ENCODE measurements at places on chromosomes 5 and 9.

DNA sequence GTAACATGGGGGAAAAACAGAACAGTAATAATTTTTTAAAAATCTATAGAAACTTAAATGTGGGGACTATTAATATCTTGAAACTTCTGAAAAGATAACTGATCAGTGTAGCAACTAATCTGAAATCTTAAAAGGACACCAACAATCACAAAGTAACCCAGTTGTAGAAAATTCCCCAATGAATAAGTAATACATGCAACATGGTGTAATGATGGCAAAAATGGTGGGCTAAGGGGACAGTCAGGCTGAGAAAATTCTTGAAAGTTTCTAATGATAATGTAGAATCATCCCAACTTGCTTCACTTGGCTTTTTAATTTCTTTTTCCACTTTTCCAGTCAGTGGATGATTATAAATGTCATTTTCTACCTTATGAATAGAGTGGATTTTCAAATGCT lies 5.4 kb downstream of the NFIL3 start:
- no peak for DNase-seq

DNA sequence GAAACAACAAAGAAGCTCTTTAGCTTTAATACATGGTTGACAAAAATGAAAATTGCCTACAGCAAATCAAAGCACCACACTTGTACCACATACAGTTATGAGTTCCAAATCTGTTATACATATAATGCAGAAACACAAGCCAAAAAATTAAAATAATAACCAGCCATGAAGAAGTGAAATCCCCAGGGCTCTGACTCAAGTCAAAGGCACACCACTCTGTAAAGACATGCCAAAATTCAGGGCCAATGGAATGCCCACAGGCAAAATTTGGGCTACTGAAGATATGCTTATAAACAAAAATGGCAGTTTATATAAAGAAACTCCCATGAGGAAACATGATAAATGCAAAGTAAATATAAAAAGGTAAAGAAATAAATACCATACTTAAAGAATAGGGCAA lies 29.0 kb downstream of the THBS4 start:
- DNase-seq: no peak

DNA sequence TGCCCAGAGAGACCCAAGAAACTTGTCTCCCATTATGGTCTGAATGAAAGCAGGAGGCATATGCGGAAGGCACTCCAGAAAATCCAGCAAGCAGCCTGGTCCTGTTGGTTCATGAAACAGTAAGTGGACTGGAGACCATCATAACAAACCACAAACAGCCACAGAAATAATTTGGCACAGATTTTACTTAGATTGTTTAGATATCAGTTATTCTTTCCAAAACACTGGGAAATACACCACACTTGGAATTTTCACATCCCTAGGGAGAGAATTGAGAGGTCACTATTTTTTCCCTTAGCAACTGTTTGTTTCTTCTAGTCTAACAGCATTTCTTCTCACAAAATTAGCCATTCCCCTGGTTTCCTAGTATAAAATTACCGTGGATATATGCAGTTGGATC lies 300.8 kb downstream of the OSTF1 start:
- no peak for DNase-seq

DNA sequence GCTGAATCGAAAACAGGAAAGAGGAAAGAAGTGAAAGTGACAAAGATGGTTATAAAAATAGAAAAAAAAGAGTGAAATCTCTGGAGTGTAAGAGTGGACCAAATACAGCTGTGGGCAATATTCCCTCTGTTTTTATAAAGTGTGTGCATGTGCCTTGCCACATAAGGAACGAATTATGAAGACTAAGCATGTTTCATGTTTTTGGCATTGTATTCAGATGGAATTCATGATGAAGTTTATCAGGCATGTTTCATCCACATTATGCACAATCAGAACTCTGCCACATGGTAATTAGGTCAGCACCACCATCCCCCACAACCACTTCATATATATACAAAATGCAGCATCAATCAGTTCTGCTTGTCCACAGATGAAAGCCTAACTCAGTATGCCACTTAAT lies 348.0 kb downstream of the ZNF608 start:
- peak; percentile 61 for DNase-seq

DNA sequence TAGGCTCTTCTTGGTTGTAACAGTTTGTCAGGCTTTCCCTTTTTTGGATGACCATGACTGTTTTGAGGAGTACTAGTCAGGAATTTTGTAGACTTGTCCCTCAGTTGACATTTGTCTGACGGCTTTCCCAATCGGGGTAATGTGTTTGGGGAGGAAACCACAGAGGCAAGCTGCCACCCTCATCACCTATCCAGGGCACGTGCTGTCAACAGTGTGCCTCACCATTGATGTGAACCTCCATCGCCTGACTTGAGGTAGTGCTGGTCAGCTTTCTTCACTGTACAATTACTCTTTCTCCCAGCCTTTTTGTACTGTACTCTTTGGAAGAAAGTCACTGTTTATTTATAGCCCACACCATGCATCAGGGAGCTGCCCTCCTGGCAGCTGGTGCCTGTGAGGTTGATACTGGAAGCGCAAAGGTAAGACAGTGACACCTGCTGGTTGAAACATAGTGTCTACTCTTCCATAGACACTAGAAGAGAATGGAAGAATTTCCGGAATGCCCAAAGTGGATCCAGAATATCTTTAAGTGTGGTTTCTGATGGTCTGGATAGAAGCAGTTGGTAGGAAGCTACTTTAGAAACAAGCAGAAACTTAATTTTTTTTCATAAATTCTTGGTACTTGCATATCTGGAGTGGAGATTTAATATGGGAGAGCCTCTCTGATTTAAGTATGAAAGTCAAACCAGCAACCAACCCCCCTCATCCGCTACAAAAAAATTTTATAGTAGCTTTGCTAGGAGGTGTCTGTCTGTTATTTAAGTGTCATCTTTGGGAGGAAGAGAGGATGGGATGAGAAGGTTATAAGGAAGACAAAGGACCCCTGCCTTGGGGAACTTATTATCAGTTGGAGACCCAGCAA lies 69.3 kb downstream of the SNX30 start:
- peak; percentile 81 for DNase-seq

DNA sequence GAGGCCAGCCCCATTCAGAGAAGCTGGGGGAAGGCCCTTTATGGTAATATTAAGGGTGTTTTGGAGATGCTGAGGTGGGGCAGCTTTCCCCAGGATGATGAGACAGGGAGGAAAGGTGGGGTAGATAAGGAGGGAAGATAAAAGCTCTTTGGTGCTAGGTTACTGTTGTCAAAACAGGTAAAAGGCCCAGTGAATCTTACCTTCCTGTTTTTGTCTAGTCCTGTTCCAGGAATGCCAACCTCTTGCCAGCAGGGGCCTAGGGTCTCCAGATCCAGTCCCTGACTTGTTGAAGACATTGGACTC lies 797 bp upstream of the CCL27 start:
- no peak for DNase-seq

DNA sequence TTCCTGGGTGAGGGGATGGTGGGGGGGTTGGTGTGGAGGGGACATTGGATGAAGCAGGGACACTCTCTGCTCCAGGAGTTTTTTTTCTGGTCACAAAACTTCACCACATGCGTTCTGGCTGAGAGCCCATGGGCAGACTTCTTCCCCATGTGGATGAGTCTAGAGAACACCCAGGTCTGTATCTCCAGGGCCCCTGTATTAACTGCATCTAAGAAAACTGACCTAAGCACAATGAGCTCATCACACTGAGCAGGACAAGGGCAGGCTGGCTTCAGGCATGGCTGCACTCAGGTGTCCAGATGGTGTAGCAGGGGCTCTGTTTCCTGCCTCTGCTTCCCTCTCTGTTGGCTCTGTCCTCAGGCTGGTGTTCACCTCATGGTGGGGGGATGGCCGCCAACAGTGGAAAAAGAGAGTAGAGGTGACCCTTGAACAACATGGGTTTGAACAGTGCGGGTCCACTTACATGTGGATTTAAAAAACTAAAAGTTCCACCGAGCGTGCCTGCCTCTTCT lies 85.3 kb upstream of the STC2 start:
- no peak for DNase-seq

- no peak for DNase-seq
These were observed 145.3 kb upstream of the ZNF462 start for GRCh38 chr9:106717686-106718085.

- no peak for DNase-seq
These were observed 220.9 kb downstream of the ACTL7B start for GRCh38 chr9:108634672-108635462.

DNA sequence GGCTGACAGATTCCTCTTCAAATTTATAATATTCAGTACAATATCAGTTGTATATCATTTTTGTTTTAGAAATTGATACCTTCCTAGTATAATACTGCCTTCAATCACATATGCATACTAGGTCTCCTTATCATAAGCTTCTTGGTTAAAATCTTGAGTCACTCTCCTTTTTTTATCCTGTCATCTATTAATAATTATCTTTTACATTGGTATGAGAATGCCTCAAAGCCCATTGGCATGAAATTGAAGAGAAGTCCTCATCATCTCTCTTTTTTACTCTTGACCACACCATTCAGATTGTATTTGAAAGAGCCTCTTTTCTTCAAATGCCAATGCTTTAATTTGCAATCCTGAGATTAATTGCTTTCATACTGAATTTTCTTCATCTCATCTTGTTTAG lies 810.3 kb downstream of the BRINP1 start:
- DNase-seq: no peak

DNA sequence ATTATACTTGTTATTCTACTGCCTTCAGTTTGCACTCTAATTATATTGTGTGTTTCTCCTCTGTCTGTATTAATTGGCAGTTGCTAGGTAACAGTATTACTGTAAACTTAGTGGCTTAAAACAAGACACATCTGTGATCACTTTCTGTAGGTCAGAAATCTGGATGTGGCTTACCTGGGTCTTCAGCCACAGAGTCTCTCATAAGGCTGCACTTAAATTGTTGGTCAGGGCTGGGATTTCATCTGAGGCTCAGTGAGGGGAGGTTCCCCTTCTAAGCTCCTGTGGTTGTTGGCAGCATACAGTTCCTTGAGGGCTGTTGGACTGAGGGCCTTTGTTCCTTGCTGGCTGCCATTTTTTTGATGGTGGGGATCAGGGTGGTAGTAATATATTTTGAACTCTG lies 68.8 kb downstream of the SLC44A1 start:
- DNase-seq: no peak

GRCh38 chr5:2020730-2021129 lies 138.0 kb upstream of the IRX4 start:
- DNase-seq: no peak

- DNase-seq: no peak
These were observed 68.3 kb downstream of the KCNIP1 start for GRCh38 chr5:170571875-170572852.

GRCh38 chr9:89095761-89096528 lies 82.7 kb downstream of the SHC3 start:
- peak; percentile 33 for DNase-seq

DNA sequence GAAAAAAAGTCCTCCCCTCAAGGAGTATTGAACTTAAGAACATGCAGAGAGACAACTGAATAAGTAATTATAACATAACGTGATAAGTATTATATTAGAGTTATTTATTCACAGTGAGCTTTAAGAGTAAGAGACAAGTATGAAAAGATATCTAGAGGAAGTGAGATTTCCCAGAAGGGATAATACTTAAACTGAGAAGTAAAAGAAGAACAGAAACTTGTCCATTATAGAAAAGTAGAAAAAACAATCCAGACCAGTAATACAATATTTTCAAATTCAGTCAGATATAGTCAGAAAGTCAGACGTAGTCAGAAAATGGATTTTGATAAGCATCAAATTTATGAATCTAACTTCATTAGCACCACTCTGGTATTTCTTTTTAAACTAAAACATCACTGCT lies 613.0 kb upstream of the CCNG1 start:
- DNase-seq: no peak

GRCh38 chr9:85942913-85943709 lies 2.2 kb downstream of the NAA35 start:
- no peak for DNase-seq

- no peak for DNase-seq
These were observed 79.7 kb upstream of the C5orf63 start for GRCh38 chr5:127153031-127153430.

GRCh38 chr5:39495227-39495626 lies 70.4 kb upstream of the DAB2 start:
- no peak for DNase-seq

DNA sequence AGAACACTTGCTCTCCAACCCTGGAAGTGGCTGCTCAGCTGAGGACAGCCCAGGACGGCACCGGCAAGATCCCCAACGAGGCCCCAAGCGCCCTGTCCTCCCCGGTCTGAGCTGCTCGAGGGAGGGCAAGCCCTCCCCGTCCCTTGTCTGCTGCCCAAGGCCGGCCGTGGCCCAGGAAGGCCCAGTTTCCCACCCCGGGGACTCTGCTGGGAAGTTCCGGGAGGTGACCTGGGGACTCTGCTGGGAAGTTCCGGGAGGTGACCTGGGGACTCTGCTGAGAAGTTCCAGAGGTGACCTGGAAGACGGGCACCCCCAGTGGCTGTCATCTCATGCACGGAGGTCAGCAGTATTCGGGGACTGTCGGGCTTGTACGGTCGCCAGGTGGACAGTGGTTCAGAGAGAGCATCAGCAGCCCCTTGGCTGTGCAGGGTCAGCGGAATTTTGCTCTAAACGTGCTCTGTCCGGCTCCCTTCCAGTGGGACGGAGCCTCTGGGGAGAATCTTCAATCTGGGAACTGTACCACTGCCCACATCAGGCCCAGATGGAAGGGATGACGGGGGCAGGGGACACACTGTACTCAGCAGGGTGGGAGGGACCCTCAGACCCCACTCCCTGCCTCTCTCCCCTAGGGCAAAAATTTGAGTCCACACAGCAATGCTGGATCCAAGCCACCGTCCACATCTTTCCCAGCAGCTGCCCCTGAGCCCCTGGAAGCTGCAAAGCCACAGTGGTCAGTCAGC lies 7.2 kb downstream of the NACC2 start:
- DNase-seq: no peak

DNA sequence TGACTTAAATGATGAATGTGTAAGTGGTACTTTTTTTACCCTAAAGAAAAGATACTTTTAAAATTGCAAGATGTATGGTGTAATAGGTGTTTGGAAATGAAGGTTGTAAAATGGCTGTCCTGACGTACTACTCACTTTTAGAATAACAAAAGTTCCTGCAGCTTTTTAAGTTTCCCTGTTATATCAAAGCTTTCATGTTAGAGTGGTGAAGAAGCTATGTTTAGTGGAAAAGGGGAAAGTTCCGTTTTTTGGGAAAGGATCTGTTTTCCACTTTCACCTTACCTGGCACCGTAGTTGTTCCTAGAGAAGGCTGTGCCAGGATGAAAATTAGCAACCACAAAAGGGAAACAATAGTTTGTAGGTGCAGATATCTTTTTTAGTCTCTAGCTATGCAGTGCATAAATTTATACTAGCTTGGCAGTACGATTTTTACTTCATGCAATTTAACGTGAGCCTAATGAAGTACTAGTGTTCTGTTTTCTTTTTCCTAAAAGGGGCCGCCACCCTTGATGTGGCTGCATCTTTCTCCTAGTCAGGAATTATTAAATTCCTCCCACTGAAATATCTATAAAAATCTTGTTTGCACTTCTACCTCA lies 1.3 kb downstream of the TNPO1 start:
- peak; percentile 76 for DNase-seq

Measured in eye (tissue), 1 donor.